ENCODE measurements at places on chromosomes 3 and 15.
A peak's percentile ranks its signal among the peaks of the same experiment; 100 is the strongest.

GRCh38 chr3:133754455-133754854, 8.3 kb downstream of the TF start:
- DNase-seq, result no peak

DNA sequence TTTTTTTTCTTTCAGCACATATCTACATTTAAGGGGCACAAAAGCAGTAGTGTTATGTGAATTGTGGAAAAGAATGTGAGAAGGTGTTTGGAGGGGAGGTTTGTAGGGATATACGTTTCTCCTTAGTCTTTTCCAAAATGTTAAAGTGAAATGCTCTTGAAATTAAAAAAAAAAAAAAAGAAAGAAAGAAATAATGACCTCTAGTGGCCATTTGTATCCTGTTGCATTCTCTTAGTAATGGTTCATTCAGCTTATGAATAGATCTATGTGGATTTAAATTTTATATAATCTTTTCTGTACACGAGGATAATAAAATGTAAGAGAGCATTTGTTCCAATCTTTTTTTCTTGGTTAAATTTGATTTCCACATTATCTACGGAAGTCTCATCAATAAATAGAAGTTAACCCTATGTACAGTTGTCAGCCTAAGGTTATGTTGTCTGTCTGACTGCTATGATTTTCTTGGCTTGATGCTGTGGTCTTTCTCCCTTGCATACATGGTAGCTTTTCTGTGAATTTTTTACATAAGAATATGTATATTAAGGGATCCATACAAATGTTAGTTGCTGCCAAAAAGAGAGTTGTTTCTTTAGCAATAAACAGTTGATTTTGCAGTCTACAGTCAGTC, 1.7 kb downstream of the P2RY13 start:
- DNase-seq, result no peak

DNA sequence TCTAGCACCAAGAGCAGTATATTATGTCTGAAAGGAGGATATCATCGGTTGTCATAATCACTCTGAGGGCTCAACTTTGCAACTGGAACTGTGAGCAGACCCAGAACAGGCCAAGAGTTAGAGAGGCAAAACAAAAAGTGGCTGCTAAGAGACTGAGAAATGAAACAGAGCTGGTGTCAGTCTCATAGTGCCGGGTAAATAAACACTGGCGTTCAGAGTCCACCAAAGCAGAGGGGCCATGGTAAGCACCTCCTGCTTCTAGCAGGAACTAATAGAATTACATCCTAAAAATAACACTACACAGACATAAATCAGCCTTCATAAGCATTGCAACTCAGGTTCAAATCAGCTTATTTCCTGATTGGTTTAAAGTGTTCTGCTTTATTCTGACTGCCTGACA, 10.3 kb upstream of the IL12A start:
- no peak for DNase-seq

DNA sequence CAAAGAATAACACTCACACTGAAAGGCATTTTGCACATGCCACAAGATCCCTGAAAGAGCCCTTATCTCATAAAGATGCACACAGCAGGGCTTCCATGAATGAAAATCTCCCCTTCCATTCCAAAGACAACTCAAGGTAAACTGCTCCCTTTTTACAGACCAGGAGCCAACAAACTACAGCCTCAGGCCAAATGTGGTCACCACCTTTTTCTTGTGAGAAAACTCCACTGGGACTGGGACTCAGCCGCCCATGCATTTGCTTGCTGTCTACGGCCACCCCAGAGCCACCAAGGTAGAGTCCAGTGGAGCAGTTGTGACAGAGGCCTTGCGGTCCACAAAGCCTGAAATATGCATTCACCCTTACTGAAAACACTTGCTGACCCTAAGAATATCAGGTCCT, 334.8 kb downstream of the OCA2 start:
- no peak for DNase-seq

DNA sequence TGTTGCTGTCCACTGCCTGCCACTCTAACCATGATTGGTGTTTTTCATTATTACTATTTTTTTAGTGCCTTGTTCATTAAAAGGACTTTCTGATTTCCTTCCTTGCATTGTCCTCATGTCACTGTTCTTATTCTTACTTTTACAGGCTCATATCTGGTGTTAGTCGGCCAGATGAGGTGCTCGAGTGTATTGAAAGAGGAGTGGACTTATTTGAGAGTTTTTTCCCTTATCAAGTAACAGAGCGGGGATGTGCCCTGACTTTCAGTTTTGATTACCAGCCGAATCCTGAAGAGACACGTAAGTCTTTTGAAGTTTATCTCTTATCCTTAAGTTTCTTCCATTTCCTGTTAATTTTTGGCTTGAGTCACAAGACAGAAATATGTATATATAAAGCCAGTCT, 23.2 kb downstream of the QTRT2 start:
- no peak for DNase-seq

- no peak for DNase-seq
These were observed 533.5 kb downstream of the NAALADL2 start for GRCh38 chr3:175392653-175393052.

DNA sequence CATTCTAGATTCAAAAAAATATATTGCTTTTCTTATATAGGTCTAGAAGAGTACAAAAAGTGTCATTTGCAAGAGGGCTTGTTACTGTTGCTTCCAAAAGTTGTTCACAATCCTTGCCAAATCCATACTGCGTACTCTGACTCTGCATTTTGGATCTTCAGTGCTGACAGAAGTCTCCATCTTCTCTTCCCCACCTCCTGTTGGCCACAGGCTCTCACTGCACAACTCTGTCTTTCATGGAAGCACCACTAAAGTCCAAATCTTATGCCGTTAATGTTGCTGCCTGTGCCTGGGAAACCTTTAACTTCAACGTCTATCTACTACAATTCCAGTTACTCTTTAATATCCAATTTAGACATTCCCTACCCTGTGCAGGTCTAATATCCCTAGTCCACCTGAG, 419.9 kb downstream of the NR2F2 start:
- no peak for DNase-seq

- no peak for DNase-seq
These were observed 15.9 kb upstream of the SLC4A7 start for GRCh38 chr3:27500035-27500434.

DNA sequence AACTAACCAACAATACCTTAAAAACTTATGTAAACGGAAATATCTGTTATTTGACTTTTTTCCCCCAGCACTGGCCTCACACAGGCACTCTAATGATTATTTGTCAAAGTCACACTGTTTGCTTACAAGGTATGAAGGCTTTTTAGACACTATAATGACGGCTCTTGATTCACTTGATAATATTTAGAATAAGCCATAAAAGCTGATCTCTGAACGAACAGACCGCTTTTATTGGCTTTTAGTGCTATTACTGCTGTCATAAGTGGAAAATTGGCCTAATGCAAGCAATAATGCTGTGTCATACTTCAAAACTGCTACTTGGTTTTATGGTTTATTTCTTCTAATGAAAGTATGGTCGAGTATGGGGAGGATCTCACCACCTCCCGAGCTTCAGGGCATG, 35.1 kb downstream of the MDFIC2 start:
- no peak for DNase-seq

DNA sequence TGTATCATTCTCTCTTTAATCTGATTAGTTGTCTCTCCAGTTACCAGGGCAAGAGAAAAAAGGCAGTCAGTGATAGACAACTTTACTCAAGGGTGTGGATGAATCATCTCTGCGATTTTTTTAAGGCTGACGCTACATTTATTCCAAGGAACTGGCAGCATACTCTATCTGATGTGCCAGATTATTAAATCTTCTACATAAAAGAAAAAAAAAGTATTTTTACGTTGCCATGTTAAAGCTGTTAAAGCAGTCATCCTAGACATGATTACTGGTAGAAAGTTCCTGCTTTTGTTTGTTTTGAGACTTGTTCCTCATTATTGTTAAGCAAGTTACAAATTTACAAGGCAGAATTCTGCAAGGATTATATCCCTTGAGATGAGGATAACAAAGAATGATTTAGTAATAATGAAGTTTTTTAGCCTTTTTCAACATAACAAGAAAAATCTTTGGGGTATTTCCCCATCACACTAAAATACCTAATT, 121.7 kb downstream of the CBLB start:
- no peak for DNase-seq

DNA sequence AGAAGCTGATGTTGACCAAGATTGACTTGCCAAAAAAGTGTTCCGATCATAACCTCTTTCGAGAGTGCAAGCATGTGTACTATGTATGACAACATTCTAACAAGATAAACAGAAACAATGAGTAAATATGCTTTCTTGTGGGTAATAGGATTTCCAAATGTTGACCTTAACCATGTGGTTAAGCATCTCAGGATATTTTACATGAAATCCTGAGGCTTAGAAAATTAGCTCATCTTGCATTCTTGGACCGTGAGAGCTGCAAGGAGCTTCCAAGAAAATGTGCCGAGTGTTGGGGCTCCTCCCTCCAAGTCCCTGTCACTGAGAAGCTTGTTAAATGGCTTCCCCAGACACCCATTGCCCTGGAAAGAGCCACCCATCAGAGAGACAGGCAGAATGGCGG, 50.1 kb downstream of the C3orf20 start:
- no peak for DNase-seq

- no peak for DNase-seq
These were observed 21.0 kb downstream of the GLCE start for GRCh38 chr15:69181424-69181823.

GRCh38 chr3:59531994-59532393, 482.2 kb upstream of the CFAP20DC start:
- DNase-seq, result no peak

DNA sequence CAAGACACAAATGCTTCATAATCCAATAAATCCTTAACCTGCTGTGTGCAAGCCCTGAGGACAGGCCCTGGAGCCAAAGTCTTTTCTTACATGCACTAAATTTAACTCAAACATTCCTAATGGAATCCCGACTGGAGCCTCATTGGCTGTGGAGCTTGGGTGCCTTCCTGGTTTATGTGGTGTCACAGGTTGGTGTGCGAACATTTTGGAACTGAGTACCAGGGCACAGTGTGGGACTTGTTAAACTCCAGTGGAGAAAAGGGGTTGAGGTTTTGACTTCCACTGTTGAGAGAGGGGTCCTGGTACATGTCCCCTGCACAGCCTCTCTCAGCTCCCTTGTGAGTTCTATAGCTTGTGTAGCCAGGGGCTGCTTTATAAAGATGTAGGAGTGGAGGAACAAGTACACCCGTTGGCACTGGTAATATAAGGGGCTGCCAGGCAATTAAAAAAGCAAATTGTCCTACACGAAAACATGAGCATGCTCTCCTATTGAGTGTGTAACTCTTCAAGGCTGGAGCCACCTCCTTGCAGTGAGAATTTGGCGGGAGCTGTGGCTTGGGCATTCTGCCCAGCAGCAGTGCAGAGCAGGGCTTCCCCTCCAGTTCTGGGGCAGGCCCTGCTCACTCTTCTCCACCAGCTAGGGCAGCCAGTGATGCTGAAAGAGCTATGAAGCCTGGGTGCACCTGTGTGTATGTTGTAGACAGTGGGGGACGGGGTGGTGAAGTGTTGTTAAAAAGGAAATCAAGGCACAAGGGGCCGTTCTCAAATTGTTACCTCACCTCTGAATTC, 218.1 kb downstream of the CLSTN2 start:
- DNase-seq, result peak; percentile 29

DNA sequence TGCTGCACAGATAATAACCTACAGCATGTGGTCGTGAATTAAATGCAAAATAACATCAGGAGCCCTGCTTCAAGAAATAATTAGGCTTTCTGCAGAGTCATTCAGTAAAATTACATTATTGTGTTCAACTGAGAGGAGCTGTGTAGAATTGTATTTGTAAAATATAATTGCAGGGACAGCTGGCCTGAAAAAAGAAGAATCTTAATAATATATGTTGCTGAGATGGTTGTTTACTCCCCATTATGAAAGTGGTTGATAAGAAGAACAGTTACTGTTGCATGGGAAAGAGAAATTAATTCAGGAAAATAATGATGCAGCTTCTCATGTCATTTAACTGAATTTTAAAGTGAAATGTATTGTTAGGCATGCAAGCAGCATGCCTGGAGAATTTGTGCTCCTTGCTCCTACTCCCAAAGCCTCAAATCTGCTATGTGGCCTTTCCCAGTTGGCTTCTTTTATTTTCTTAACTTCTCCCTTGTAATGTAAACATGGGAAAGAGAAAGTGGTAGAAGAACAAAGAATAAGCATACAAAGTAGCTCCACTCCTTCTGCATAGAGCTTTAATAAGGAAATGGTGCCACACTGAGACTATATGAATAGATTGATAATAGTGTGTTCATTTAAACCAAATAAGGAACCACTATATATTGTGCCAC, 100.1 kb downstream of the VGLL3 start:
- DNase-seq, result no peak

DNA sequence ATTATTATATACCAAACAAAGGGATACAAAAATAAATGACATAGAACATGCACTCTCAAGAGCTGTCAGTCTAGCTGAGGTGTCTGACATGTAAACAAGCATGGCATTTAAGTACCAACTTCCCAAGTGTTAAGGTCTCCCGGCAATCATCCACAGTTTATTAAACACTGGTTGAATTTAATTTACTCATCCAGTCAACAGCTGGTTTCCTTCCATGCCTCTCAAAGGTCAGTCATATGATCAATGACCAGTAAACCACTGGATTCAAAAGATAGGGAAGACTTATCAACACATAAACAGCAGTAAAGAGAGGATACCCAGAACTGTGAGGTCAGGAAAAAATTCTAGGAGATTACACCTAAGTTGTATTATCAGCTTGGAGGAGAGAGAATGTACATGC, 80.4 kb downstream of the ADAM10 start:
- no peak for DNase-seq

Data from hypothalamus (tissue), 51 donors.